Cardiac septum (tissue), 1 donor: ENCODE measurements at places on chromosomes 2 and 18. TPM values are rescaled to one million over a fixed set of nuclear protein-coding genes. Genes with fewer than 3 reads are reported as not detected.

Gene GCFC2
- total RNA-seq: 8.8 TPM

DNA sequence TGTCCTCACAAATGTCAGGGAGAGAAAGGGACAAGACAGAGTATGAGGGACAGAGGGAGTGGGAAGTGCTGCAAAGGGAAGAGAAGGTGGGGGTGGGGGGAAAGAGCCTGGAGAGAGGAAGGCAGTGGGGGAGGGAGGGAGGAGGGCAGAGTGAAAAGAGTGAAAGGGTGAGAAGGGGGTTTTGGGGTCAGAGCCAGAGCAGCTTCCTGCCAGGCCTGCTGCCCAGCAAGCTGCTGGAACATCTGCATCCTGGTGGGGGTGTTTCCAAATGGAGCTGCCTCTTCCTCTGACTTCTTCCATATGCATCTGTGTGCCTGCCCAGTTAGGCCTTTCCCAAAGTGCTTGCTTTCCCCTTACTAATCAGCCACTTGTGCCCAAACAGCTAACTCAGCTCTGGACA, 94.3 kb upstream of the CELF4 start:
- DNase-seq: no peak

- no peak for DNase-seq
Observed at GRCh38 chr2:6623746-6624145, 242.0 kb downstream of the CMPK2 start.

DNA sequence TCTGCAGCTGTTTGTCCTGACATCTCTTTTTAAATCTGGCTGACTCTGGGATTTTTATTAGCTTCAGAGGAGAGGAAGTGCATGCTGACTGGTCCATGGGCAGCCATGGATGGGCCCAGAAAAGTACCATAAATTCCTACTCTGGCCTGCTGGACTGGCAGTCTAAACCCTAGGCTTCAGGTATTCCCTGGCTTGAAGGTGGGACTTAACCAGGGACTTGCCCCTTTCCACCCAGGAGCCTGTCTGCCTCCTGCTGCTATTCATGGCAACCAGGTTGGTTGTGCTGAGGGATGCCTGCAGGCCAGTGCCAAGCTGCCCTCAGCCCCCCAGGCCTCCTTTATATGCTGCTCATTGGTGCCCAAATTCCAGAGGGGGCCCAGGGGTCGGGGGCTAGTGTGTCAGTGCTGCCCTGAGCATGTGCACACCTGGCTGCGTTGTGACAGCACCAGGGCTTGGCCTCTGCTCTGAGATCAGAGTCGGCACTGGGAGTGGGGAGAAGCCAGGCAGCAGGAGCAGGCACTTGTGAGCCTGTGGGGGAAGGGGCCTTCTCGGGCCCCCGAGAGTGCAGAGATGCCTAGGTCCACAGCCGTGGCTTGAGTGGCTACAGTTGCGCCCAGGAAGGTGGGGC, 195.7 kb upstream of the TFPI start:
- no peak for DNase-seq

DNA sequence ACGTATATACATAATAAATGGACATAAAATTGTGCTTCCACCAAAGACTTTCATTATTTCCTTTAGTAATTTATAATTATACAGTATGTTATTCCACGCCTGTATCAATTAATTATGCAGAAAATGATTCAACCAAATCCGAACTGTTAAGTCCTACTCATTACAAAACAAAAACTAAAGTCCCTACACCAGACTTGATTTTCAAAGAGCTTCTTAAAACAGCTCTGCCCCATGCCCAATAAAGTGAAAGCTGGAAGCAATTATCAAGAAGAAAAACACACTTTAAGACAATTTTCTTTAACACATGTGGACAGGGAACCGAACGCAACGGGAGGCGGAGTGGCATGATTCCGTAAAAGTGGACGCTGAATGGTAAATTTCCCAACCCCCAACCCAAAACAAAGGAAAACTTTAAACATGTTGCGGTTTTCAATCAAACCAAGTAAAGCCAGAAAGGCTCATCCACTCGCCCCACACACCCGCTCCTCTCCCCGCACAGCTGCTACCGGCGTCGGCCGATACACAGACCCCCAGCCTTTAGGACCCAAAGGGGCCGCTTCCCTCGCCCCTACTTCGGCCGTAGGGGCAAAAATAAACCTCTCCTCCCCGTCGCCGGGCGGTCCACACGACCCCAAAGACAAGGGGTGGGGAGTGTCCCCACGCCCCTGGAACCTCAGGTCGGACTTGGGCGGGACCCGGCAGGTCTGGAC, 705 bp downstream of the YES1 start:
- DNase-seq: no peak

GRCh38 chr2:212228743-212229171, 309.8 kb downstream of the ERBB4 start:
- DNase-seq: no peak
